Inflammatory macrophage treated with lipopolysaccharide for 4 hours (primary cell): ENCODE measurements at places on chromosomes 2 and 18.
A peak's percentile ranks its signal among the peaks of the same experiment; 100 is the strongest.

GRCh38 chr2:75047992-75048625, 89.7 kb downstream of the POLE4 start:
- DNase-seq, result no peak

GRCh38 chr2:233706720-233707119, 6.0 kb upstream of the UGT1A5 start:
- DNase-seq, result no peak

- no peak for DNase-seq
Measured at GRCh38 chr18:55642191-55642590, 54.2 kb upstream of the TCF4 start.

- peak; percentile 66 for DNase-seq
Measured at GRCh38 chr2:239339726-239340601, 60.9 kb downstream of the HDAC4 start.

DNA sequence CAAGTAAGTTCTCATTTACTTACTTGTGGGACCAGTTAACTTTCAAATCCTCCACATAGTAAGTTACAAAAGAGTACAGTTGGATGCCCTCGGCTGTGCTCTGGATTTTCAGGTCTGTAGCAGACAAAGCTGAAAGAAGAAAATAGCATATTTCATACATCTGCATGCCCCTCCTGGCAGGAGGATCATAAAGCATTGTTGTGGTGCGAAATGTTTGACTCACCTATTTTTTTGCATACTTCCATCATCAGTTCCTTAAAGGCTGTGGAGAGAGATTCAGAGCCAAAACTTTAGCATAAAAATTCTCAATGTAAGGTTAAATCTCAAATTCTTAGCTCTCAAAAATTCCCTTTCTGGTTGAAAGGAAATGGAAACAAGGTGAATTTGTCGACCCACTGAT, 70.8 kb upstream of the LPIN2 start:
- no peak for DNase-seq

- DNase-seq, result no peak
Measured at GRCh38 chr2:9574331-9574730, 18.7 kb upstream of the ADAM17 start.

- peak; percentile 64 for DNase-seq
Measured at GRCh38 chr2:8679827-8680731, 1.8 kb upstream of the ID2 start.

GRCh38 chr2:227545990-227546389, 52.7 kb upstream of the SCYGR2 start:
- no peak for DNase-seq

GRCh38 chr2:206011795-206012194, 74.2 kb downstream of the INO80D start:
- no peak for DNase-seq

DNA sequence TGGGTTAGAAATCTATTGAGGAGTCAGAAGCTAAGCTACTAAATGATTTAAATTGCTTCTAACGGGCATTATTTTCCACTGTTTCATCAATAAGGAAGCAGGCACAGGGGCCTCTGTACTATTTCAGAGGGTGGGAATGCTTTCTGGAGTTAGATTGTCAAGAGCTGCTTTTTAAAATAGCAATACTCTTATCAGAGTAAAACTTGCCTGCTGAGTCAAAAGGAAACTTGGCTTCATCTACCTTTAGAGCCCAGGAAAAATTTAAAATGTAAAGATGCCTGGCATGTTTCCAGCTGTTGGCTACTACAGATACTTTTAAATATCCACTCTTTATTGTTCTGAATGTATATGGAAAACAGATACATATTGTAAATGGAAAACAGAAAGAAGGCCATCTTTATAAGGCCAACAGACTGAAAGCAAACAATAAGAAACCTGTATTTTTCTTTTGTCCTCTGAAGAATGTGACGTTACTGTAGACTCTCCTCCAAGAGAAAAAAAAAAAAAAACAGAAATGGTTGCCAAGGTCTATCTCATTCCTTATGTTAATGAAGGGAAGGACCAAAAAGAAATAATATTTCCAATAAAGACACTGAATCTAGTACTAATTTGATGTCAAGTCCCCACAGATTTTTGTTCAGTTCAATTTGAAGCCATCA, 79.1 kb downstream of the FIGN start:
- no peak for DNase-seq

- no peak for DNase-seq
Measured at GRCh38 chr2:147546109-147546508, 298.7 kb upstream of the ACVR2A start.

DNA sequence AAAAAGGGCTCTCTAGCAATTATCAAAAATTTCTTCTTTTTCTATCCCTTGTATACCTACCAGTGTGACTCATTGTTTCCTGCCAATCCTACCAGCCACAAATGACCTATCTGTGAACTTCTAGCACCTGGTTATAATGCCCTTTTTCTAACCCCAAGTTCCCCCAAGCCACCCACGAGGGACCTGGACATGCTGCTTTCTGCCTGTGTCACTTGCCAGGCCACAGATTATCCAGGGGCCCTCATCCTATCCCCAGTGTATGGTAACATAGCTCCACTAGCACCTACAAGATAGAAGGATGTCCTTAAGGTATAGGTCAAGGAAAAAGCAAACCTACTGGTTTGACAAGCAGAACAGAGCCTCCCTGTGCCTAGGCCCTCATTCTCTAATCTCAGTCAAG, 26.8 kb downstream of the AAK1 start:
- no peak for DNase-seq

DNA sequence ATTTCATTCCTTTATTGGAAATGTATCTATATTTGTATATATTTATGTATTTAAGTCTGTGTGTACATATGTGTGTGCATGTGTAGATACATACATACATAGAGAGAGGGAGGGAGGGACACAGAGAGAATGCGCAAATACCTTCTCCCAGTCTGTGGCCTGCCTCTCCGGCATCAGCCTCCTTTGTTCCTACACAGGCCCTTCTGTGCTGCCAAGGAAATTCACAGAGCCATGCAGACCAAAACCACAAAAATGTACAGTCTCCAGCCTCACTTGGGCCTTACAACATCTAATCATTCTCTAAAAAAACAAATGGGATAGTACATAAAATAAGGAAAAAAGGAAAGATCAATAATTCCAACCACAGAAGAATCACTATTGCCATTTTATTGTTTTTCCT, 8.8 kb upstream of the CRACDL start:
- DNase-seq, result no peak

- DNase-seq, result no peak
Measured at GRCh38 chr2:37770797-37771196, 99.4 kb upstream of the CDC42EP3 start.

GRCh38 chr2:25089605-25090315, 47.9 kb downstream of the EFR3B start:
- no peak for DNase-seq

- DNase-seq, result no peak
Measured at GRCh38 chr2:143680885-143681405, 551.7 kb downstream of the ARHGAP15 start.

GRCh38 chr2:191359133-191359532, 113.9 kb downstream of the MYO1B start:
- DNase-seq, result no peak

- DNase-seq, result no peak
Measured at GRCh38 chr18:70411876-70412435, 123.1 kb downstream of the SOCS6 start.

DNA sequence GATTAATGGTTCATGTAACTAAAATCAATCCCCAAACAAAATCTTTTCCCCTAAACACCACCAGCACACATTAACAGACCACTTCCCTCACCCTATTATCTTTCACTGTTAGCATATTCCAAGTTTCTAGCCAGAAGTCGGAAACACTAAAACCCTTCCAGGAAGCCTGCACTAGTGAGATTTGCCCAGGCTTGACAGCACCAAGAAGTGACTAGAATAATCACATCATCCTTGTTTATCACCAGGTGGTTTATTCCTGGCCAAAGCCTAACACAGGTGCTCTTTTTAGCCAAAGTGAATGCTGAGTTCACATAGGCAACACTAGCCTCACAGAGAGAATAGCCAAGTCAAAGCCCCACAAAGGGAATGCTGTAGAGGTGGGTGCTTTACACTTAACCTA, 221.2 kb upstream of the HNRNPA3 start:
- DNase-seq, result no peak

DNA sequence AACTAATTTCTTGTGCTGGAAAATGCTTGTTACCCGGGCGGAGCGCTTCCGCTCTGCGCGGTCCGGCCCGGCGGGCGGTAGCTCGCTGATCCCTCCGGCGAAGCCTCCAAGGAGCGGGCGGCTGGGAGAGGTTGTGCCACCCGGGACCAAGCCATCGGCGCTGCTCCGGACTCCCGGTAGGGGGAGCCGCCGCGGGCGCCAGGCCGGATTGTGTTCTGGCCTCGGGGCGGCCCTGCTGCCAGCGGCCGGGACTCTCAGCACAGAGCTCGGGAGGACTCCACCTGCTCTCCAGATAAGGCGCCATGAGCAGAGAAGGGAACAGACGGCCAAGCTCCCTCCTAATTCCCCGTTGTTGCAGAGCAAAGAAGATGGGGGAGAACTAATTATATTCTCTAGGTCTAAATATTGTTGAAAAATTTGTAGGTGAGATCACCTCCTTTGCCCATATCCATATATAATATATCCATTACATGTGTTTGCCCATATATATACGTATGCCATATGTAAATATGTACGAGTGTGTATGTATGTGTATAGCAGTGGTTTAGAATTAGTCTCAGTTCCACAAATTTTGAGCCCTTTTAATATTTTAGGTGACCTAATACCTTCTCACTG, 13.8 kb upstream of the SATB2 start:
- peak; percentile 53 for DNase-seq

GRCh38 chr2:237675316-237675715, 47.9 kb downstream of the LRRFIP1 start:
- DNase-seq, result no peak

DNA sequence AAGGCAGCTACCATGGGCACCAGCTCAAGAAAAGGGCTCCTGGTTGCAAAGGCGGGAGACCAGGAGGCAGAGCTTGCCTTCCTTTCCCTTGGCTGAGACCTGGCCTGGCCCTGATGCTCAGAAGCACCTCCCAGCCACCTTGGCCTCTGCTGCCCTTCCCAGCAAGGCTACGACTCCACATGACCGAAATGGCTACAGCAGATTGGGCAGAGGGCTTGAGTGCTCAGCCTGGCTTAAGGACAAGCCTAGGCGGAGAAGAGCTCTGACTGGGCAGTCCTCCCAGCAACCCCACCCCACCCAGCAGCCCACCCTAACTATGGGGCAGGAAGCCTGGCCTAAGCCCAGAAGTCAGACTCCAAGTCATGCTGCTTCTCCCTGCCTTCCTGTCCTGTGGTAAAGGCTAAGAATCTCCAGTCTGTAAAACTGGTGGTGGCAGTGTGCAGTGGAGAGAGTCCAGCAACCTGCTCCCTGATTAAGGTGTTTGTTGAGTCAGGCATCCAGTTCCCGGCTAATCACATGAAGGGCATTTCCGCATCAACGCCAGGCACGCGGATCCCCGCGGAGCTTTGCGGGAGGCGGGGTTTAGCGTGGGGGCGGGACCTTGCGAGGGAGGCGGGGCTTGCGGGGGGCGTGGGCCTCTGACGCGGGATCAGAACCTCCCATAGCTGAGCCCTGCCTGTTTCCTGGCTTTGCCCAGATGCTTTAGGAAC, 256.0 kb downstream of the BCL11A start:
- no peak for DNase-seq

GRCh38 chr2:67579216-67579615, 182.1 kb downstream of the ETAA1 start:
- no peak for DNase-seq

DNA sequence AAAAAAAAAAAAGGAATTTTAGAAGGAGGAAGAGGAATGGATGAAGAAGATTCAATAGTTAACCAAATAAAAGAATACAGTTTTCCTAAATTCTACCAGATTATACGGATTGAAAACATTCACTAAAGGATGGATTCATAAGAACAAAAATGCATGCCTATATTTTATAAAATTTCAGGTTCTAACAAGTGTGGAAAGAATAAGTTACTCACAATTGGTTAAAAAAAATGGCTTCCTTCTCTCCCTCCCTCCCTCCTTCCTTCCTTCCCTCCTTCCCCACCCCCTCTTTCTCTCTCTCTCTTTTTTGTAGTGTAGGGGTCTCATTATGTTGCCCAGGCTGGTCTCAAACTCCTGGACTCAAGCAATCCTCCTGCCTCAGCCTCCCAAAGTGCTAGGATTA, 1.6 kb upstream of the TP53I3 start:
- no peak for DNase-seq

DNA sequence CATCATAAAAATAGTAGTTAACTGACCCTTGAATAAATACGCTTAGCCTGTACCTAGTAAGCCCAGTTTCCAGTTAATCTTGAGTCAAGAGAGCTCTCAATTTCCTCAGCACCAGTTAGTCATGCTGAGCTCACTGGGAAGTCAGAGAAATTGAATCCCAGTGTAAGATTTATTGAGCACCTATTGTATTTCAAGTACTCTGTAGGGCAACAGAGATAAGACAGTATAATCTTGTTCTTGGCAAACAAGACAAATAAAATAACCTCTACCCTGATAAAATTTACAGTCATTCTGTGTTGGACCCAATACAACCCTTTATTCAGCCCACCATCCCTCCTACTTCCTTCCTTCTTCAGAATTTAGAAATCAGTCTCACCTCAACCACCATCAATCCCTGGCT, 71.9 kb upstream of the NRP2 start:
- DNase-seq, result no peak

DNA sequence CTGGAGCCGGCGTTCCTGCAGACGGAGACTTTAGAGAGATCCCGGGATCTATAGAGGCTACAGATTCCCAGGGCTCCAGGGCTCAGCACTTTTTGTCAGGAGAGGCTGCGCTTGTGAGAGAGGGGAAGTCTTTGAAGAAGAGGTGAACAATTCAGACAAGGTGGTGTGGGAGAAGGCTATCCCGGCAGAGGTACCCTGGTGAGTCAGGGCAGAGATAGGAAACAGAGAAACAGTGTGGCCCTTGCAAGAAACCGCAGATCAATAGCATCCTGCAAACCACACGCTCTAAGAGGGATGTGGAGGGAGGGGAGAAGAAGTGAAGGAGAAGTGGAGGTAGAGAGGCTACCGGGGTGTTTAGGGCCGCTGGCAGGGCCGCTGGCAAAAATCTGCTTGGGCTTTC, 160.5 kb upstream of the APCDD1 start:
- DNase-seq, result no peak

GRCh38 chr2:74882299-74882687, 48.4 kb downstream of the HK2 start:
- DNase-seq, result no peak

DNA sequence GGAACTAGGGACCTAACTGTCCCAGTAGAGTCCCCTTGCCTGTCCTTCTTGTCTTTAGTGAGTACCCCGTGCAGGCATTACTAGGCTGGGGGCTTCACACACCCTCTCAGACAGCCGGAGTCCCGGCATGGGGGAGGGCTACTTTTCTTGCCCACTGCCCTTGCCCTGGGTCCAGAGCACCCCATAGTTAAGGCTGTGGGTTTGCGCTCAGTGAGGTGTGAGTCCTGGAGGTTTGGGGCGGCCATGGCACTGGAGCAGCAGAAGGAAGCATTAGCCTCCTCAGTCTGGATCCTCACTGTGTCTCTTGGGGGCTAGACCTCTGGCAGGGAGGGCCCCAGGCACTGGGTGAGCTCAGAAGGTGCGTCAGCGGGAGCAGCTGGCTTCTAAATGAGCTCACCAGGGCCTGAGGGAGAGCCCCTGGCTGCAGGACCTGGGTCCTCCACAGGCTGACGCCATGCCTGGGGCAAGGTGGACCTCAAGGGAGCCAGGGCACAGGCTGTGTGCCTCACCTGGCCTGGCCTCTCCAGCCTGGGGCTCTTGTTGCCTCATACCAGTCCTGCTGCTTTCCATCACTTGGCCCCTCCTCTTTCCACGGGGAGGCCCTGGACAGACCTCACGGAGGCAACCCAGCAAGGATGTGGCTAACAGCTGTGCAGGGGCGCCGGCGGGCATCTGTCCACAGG, 27.4 kb downstream of the HS6ST1 start:
- DNase-seq, result no peak

- peak; percentile 56 for DNase-seq
Measured at GRCh38 chr2:197626965-197627625, 48.3 kb downstream of the RFTN2 start.

GRCh38 chr2:33392366-33392765, 84.1 kb upstream of the RASGRP3 start:
- DNase-seq, result no peak
